Prostate gland (tissue), 2 donors: ENCODE measurements at places on chromosomes 2 and 18.

DNA sequence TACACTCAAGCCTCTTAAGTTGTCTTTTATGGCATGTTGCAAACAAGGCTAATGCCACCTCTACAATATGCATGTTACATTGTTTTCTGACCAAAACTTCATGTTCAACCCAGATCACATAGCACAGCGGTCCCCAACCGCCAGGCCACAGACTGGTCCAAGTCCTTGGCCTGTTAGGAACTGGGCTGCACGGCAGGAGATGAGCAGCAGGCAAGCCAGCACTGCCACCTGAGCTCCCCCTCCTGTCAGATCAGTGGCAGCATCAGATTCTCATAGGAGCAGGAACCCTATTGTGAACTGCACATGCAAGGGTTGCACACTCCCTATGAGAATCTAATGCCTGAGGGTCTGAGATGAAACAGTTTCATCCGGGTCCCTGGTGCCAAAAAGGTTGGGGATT lies 324.8 kb upstream of the CHAC2 start:
- H3K27me3 ChIP-seq, result no peaks in the 10 kb centered on the region
- H3K36me3 ChIP-seq, result no peaks in the 10 kb centered on the region
- no peak overlapping the region for H3K27ac ChIP-seq
- H3K4me1 ChIP-seq, result no peaks in the 10 kb centered on the region
- no peak overlapping the region for H3K4me3 ChIP-seq

GRCh38 chr2:50181212-50181611 lies 850.7 kb downstream of the NRXN1 start:
- no peak overlapping the region for H3K4me3 ChIP-seq
- no peak overlapping the region for H3K27ac ChIP-seq
- H3K4me1 ChIP-seq, result no peaks in the 10 kb centered on the region
- no peaks in the 10 kb centered on the region for H3K36me3 ChIP-seq
- no peaks in the 10 kb centered on the region for H3K27me3 ChIP-seq

GRCh38 chr2:235977445-235977844 lies 190.7 kb downstream of the GBX2 start:
- H3K4me3 ChIP-seq, result no peak overlapping the region
- H3K27me3 ChIP-seq, result no peaks in the 10 kb centered on the region
- no peak overlapping the region for H3K27ac ChIP-seq
- H3K36me3 ChIP-seq, result no peaks in the 10 kb centered on the region

- H3K4me3 ChIP-seq, result no peak overlapping the region
Observed at GRCh38 chr2:226683196-226683595, 116.4 kb downstream of the IRS1 start.

GRCh38 chr2:19635951-19636510 lies 265.8 kb downstream of the TTC32 start:
- no peak overlapping the region for H3K27ac ChIP-seq
- H3K4me1 ChIP-seq, result no peaks in the 10 kb centered on the region
- H3K4me3 ChIP-seq, result no peak overlapping the region
- H3K36me3 ChIP-seq, result no peaks in the 10 kb centered on the region
- no peaks in the 10 kb centered on the region for H3K27me3 ChIP-seq

DNA sequence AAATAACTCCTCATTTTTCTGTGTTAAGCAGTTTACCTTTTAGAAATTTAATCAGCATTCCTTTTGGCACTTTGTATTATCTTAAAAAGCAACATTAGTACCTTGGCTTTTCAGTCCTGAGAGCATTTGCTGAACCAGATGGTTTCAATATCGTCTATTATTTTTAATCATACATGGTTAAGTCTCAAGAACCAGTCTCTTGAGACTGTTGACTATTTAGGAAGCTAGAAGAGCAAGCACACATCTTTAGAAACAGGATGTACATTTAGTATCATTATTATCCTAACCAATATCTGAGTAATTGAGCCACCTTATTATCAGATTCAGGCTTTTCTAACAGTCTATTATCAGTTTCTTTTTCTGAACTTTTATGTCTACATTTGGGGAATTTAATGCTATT lies 28.2 kb upstream of the ZEB2 start:
- no peak overlapping the region for H3K27ac ChIP-seq
- no peaks in the 10 kb centered on the region for H3K4me1 ChIP-seq
- no peaks in the 10 kb centered on the region for H3K36me3 ChIP-seq
- no peak for DNase-seq
- H3K27me3 ChIP-seq, result no peaks in the 10 kb centered on the region

GRCh38 chr2:168037778-168038177 lies 209.6 kb downstream of the STK39 start:
- no peaks in the 10 kb centered on the region for H3K27me3 ChIP-seq
- H3K27ac ChIP-seq, result no peak overlapping the region
- no peaks in the 10 kb centered on the region for H3K36me3 ChIP-seq
- no peak overlapping the region for H3K4me3 ChIP-seq
- H3K4me1 ChIP-seq, result no peaks in the 10 kb centered on the region
- no peak for DNase-seq

- no peaks in the 10 kb centered on the region for H3K27me3 ChIP-seq
- no peaks in the 10 kb centered on the region for H3K36me3 ChIP-seq
- H3K4me3 ChIP-seq, result no peak overlapping the region
- no peak overlapping the region for H3K27ac ChIP-seq
Observed at GRCh38 chr2:50556934-50557575, 474.9 kb downstream of the NRXN1 start.

DNA sequence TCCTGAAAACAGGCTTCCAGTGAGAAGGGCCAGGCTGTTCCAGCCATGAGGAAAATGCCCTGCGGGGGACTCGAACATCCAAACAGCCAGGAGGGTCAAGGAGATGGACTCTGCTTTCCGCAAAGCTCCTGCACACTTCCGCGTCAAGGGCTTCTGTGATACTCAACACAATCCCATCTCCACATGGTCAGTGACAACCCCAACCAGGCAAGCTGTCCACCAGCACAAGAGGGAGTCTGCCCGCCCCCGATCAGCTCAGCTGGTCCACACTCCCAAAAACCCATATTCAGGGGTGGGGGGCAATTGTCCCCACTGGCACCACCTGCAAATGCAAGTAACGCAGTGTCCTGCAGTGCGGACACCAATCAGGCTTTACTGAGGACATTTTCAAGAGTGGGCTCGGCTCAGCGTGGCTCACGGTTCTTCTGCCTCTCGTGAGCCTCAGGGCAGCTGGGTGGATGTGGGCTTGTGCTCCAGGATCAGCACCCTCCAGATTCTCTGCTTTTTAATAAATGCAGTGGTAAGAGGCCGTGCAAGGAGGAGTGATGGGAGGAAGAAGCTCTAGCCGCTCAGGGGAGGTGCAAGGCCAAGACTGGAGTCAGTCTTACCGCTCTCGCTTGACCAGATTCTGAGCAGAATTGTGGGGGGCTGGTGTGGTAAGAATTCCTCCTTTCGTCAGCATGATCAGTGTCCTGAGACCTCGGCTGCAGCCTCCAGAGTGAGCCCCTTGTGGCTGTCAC lies 19.5 kb upstream of the CIDEA start:
- no peak overlapping the region for H3K27ac ChIP-seq
- no peaks in the 10 kb centered on the region for H3K27me3 ChIP-seq
- H3K4me3 ChIP-seq, result no peak overlapping the region
- no peaks in the 10 kb centered on the region for H3K36me3 ChIP-seq
- H3K4me1 ChIP-seq, result no peaks in the 10 kb centered on the region

DNA sequence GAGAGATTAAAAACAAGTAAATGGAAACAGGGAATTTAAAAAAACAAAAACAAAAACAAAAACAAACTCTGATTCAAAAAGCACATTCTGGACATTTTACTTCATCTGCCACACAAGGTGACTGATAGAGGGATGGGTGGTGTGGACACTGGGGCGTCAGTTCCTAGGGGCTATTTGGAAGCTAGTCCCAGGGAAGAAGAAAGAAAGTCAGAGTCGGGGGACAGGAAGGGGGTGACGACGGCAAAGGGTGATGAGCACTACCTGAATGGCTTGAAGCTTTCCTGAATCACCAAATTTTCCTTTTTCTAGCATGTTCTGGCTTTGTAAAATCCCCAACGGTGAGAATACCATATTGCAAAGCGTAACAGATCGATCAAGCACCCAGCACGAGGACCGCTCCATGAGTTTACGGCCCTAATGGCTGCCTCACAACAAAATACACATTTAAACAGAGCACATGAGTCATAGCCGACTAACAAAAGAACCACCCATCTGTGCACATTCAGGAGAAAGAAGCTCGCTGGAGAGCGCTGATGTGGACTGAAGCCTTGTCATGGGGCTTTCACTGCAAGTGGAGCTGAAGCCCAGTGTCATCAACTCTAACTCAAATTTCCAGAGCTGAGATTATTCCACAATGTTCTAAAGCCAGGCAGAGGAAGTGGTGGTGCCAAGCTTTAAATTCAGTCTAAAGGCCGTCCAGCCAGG lies 178.9 kb downstream of the LNPK start:
- H3K27ac ChIP-seq, result no peak overlapping the region
- no peaks in the 10 kb centered on the region for H3K27me3 ChIP-seq
- no peaks in the 10 kb centered on the region for H3K4me1 ChIP-seq
- H3K36me3 ChIP-seq, result no peaks in the 10 kb centered on the region
- no peak overlapping the region for H3K4me3 ChIP-seq
- no peak for DNase-seq

GRCh38 chr18:63646936-63647335 lies 2.9 kb upstream of the SERPINB4 start:
- no peaks in the 10 kb centered on the region for H3K27me3 ChIP-seq
- no peaks in the 10 kb centered on the region for H3K36me3 ChIP-seq
- H3K4me1 ChIP-seq, result no peaks in the 10 kb centered on the region
- no peak overlapping the region for H3K27ac ChIP-seq
- no peak for DNase-seq

- no peaks in the 10 kb centered on the region for H3K36me3 ChIP-seq
- H3K27me3 ChIP-seq, result no peaks in the 10 kb centered on the region
- no peak for DNase-seq
Observed at GRCh38 chr2:50148632-50149031, 883.3 kb downstream of the NRXN1 start.

GRCh38 chr2:15119722-15120175 lies 441.4 kb downstream of the NBAS start:
- H3K27me3 ChIP-seq, result no peaks in the 10 kb centered on the region
- no peaks in the 10 kb centered on the region for H3K4me1 ChIP-seq
- H3K36me3 ChIP-seq, result no peaks in the 10 kb centered on the region

DNA sequence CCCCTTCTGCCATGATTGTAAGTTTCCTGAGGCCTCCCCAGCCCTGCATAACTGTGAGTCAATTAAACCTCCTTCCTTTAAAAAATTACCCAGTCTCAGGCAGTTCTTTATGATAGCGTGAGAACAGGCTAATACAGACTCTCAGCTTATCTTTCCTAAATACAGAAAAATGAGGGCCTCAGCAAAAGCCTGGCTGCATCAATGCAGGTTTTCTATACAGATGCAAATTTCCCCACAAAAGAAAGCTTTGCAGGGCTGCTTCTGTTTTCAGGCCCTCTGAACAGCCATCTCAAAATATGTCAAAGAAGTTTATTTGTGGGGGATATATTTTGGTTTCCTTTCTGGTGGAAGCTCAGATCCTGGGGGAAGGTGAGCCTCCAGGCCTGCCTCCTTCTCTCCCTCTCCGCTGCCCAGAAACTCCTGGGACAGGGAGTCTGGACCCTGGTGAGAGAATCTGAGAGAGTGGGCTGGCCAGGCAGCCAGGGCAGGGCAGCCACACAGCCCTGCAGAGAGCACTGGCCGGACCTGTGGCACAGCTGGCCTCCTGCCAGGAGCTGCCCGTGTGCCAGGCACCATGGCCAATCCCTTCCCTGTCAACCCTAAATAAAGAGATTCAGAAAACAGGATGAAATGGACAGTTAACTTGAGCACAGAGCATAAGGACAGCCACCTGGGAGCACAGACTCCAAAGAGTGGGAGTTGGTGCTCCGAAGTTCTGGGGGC lies 21.6 kb upstream of the AGXT start:
- no peak overlapping the region for H3K27ac ChIP-seq
- H3K27me3 ChIP-seq, result no peaks in the 10 kb centered on the region
- no peaks in the 10 kb centered on the region for H3K4me1 ChIP-seq
- no peak for DNase-seq
- H3K36me3 ChIP-seq, result no peaks in the 10 kb centered on the region

GRCh38 chr2:32386739-32387138 lies 29.9 kb downstream of the BIRC6 start:
- no peak overlapping the region for H3K27ac ChIP-seq
- no peak overlapping the region for H3K4me3 ChIP-seq
- no peak for DNase-seq

DNA sequence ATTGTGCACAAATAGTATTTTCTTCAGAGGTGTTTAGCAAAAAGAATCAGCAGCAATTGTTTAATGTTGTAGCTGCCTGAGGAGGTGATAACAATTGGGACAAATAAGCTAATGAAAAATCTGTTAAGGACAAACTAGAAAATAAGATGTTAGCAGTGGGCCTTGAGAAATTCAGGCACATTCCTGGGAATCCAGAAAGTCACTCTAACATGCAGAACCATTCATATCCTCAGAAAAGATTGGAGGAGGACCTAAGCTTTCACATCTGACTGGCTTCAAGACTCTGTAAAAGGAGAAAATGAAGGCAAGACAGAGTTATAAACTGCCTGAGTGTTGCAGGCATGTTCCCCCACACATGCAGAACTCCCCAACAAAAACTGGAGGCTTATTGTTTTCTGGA lies 353.5 kb upstream of the RGPD4 start:
- no peaks in the 10 kb centered on the region for H3K36me3 ChIP-seq
- DNase-seq, result no peak
- H3K27ac ChIP-seq, result no peak overlapping the region
- no peaks in the 10 kb centered on the region for H3K27me3 ChIP-seq

DNA sequence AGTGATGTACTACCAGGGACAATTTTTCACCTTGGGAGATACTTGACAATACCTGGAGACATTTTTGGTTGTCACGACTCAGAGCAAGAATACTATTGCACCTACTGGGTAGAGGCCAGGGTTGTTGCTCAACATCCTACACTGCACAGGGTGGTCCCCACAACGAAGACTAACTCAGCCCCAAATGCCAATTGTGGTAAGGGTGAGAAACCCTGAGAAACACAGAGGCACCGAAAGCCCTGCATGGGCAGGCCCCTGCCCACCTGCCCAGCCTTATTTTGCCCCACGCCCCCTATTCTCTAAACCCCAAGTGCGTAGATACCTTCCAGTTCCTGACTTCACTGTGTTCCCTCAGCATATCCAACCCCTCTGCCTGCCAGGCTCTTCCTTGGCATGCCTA lies 163.1 kb upstream of the PKDCC start:
- no peak overlapping the region for H3K27ac ChIP-seq
- H3K4me3 ChIP-seq, result no peak overlapping the region
- no peaks in the 10 kb centered on the region for H3K36me3 ChIP-seq
- no peaks in the 10 kb centered on the region for H3K27me3 ChIP-seq
- no peak for DNase-seq

GRCh38 chr2:104871649-104871971 lies 17.7 kb downstream of the POU3F3 start:
- peaks cover 5% of the 10 kb centered on the region for H3K4me1 ChIP-seq
- no peaks in the 10 kb centered on the region for H3K36me3 ChIP-seq
- DNase-seq, result no peak
- H3K27ac ChIP-seq, result no peak overlapping the region
- H3K27me3 ChIP-seq, result peaks cover 24% of the 10 kb centered on the region

GRCh38 chr2:156445296-156446220 lies 9.4 kb downstream of the GPD2 start:
- no peak for DNase-seq
- no peaks in the 10 kb centered on the region for H3K36me3 ChIP-seq
- no peaks in the 10 kb centered on the region for H3K27me3 ChIP-seq
- no peak overlapping the region for H3K27ac ChIP-seq
- H3K4me3 ChIP-seq, result no peak overlapping the region
